ENCODE measurements at places on chromosomes 2 and 18.

GRCh38 chr18:6219116-6219717 lies 195.5 kb downstream of the L3MBTL4 start:
- no peak for DNase-seq

DNA sequence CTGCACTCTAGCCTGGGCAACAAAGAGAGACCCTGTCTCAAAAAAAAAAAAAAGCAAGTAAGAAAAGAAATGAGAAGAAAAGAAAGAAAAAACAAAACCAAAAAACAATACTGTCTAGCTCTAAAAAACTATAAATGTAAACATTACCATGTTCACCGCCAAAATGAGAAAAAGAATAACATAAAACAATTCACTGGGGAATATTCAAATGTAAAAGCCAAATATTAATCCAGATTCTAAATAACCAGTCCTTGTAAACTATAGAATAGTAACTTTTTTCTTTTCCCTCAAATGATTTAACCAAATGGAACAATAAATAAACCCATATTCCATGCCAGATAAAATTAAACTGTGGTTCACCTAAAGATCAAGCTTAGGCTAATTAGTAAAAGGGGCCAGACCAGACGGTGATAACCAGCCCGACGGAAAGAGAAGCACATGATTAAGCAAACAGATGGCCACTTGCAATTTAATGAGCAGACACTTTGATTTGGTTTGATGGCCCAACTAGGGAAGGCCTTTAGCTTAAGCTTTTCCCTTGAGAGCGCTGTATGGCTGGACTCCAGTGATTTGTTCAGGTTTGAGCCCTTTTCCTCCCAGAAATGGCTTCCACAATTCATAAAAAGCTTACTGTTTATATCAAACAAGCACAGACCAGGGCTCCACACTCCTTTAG lies 39.4 kb upstream of the ZNF397 start:
- no peak for DNase-seq

GRCh38 chr18:8726281-8726680 lies 20.9 kb downstream of the MTCL1 start:
- DNase-seq: no peak

- DNase-seq: no peak
These were observed 10.2 kb upstream of the ANKRD12 start for GRCh38 chr18:9126337-9126736.
